Stimulated activated CD4-positive, alpha-beta T cell treated with anti-CD3 and anti-CD28 coated beads, Interleukin-4, amount 100 ng/mL, for 48 hours (primary cell): ENCODE measurements at places on chromosomes 11 and 22.

GRCh38 chr22:20196094-20196842 is 45.4 kb upstream of the CCDC188 start:
- no peak for DNase-seq

DNA sequence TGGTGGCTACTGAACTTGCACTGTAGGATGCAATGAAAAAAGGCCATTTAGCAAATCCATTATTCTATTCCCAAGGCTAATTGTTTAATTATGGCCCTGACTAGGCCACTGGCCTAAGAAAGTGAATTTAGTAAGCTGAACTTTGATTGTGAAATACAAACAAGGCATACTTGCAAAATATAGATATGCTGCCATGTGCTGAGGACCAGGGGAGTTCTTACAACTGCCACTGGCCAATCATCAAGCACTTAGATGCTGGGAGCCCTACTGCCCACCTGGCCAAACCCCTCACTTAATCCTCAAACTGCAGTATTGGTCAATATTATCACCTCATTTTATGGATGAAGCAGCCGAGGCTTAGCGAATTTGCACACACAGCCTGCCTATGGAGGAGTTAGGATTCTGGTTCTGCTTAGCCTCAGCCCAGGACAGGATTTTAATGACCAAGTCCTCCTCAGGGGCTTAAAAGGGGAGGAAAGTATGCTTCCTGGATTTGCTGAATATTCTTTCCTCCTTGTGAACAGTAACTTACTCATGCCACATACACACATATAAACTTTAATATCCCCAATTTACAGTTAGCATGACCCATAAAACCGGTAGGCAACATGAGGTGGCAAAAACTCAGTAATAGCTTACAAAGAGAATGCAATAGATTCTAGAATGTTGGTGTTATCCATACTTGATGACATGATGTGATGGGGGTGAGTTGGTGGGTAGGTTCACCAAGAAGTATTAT is 39.3 kb downstream of the CD44 start:
- no peak for DNase-seq

GRCh38 chr11:128687321-128687720 is 6.6 kb upstream of the FLI1 start:
- no peak for DNase-seq

GRCh38 chr11:34916843-34917770 is 689 bp downstream of the PDHX start:
- DNase-seq: no peak

DNA sequence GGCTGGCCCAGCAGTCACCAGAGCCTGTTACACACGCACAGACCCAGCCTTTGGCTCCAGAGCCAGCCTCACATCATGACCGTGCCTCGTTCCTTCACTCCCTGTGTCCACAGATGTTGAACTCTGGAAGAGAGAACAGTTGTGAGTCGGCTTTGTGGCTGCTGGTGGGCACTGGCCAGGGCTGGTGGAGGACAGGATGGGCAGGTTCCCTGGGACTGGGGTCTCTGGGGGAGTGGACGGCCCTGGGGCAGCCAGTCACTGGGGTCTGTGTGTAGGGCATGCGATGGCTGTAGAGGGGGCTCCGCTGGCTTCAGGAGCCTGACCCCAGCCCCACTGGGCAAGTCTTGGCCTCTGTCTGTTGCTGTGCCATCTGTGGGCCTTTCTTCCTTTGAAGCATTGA is 1070.1 kb downstream of the BRD1 start:
- DNase-seq: no peak

DNA sequence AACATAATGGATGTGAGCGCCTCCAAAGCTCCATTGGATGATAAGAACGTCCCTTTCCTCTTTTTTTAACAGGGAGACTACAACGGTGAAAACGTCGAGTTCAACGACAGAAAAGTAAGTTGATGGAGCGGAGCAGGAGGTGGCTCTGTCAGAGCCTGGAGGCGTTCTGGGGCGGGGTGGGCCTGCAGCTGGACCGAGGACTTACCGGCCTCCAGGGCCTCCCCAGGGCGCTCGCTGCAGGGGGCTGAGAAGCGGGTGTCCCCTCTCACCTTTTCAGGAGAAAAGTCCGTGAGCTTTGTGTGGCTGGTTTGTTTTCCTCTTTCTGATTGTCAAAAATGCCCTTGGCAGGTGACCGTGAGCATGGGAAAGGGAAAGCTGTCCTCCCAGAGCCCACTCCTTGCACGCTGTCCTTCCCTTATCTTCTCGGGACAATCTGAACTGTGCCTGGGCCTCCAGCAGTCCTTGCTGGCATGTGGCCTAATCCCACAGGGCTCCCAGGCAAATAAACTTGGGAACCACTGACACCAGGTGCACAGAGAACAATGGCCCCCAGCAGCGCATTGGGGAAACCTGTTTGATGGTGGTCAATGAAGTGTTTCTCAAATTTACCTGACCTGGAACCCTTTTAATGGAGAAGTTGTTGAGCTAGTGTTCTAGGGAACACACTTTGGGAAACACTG is 38.4 kb downstream of the ANO1 start:
- no peak for DNase-seq

DNA sequence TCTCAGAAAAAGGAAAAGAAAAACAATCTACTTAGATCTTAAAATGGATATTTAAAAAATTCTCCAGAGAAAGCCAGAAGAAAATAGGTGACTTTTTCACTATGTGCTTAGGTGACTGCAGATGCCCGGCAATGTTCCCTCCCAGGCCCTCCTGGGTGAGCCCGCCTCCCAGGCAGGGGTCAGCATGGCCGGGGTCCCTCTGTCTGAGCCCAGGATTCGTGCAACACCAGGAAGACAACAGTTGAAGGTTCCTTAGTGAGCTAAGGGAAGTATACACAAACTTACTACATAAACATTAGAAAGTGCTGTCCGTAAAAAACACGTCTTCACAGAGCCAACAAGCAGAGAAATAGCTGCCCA is 11.6 kb downstream of the MAPK8IP2 start:
- no peak for DNase-seq

GRCh38 chr22:38257181-38257580 is 15.6 kb downstream of the TMEM184B start:
- DNase-seq: no peak

- DNase-seq: no peak
These were observed 2.6 kb upstream of the MCHR1 start for GRCh38 chr22:40676644-40677043.

GRCh38 chr11:97815667-97816066 is 1205.1 kb upstream of the CNTN5 start:
- no peak for DNase-seq

- no peak for DNase-seq
These were observed 116.1 kb downstream of the UVRAG start for GRCh38 chr11:75931124-75931523.

- no peak for DNase-seq
These were observed 4.9 kb downstream of the MYRF start for GRCh38 chr11:61757213-61757862.

- no peak for DNase-seq
These were observed 17.0 kb upstream of the KCNJ11 start for GRCh38 chr11:17405232-17406005.

GRCh38 chr11:134224710-134225664 is 516 bp downstream of the VPS26B start:
- DNase-seq: peak; percentile 61

DNA sequence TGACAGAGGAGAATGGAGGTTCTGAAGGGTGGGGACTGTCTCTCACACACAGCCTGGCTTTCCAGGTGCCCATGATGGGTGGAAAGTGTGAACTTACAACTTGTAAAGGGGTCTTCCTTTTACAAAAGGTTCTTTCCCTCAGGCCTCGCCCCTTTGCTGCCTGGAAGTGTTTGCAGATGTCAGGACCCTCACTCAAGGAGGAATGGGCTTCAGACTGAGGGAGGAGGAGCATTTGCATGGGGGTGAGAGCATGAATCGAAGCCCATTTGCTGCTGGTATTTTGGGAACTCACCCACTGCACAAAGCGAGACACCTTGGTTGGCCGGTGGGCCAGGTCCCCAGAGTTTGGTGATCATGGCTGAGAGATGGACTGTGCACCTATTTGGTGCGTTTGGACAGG is 25.1 kb downstream of the MPPED1 start:
- DNase-seq: no peak

- no peak for DNase-seq
These were observed 85.2 kb downstream of the VPREB1 start for GRCh38 chr22:22329792-22330191.

DNA sequence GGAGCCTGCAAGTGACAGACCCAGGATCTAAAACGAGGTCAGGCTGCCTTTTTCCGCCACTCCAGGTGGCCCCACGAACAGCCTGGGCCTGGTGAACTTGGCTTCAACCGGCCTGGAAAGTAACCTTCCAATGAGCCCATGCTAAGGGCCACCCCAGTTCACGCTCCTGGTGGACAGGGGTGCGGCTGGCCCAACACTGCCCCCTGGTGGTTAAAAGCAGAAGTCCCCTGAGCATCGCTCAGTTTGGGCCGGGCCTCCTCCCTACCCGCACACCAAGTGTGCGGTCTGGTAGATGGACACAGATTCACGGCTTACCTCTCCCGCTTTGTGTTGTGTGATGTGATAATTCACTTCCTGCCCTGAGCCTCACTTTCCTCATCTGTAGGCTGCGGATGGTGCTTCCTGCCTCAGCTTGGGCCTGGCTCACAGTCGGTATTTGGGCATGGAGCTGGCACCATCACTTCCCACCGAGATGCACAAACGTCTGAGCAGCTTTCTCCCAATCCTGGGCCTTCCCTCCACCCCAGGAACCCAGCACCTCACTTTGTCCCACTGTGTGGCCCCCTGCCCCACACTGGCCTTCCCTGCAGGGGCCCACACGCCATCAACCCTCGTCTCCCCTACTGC is 13.7 kb upstream of the SEC14L3 start:
- peak; percentile 66 for DNase-seq

GRCh38 chr11:43518408-43519160 is 159.9 kb downstream of the TTC17 start:
- DNase-seq: no peak
